ENCODE measurements at places on chromosomes 16 and 17.

- DNase-seq, result no peak
Observed at GRCh38 chr17:15240644-15241043, 24.5 kb downstream of the PMP22 start.

GRCh38 chr16:84176192-84177053, 10.4 kb downstream of the TAF1C start:
- no peak for DNase-seq

DNA sequence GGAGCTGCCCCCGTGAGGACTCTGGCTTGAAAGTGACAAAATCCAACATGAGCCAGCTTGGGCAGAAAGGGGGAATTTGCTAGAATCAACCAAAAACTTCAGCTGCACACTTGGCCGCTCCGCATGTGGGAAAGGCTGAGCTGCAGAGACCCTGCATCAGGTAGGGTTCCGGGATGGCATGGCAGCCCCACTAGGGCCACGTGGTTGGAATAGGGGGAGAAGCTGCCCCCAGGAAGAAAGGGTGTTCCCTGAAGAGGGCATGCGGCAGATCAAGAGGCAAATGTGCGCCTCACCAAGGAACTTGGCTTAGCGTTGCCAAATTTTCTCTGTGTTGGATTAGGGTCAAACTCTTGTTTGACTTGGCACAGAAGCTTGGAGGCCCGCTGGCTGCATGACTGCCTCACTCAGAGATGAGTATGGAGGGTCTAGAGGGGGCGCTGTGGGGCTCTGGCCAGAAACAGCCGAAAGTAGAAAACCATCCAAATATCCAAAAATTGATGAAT, 29.2 kb upstream of the WFIKKN2 start:
- no peak for DNase-seq

GRCh38 chr16:55479430-55480140, 587 bp downstream of the MMP2 start:
- DNase-seq, result no peak

- no peak for DNase-seq
Observed at GRCh38 chr16:2482249-2482648, 7.3 kb downstream of the TBC1D24 start.

DNA sequence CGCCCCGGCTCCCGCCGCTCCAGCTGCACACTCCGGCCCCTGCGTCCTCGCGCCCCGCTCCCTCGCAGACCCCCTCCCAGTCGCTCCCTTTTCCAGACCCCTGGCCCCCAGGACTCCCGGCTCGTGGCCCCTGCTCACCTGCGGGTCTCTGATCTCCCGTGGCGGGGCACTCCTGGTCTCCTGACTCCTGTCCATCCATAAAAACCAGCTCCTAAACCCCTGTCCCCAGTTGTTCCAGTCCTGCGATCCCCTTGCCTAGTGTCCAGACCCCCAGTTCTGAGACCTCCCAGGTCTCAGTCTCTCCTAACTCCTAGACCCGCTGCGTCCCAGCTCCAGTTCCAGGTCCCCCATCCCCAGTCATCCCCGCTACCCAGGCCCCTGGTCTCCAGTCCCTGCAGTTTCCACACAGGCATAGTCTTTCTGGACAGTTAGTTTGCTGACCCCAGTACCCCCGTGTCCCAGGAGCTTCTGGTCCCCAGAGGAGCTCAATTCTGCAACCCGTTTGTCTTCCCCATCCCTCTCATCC, 379 bp downstream of the SNX29 start:
- no peak for DNase-seq

- peak; percentile 71 for DNase-seq
Observed at GRCh38 chr17:77451245-77451893, 310.6 kb downstream of the SEC14L1 start.

DNA sequence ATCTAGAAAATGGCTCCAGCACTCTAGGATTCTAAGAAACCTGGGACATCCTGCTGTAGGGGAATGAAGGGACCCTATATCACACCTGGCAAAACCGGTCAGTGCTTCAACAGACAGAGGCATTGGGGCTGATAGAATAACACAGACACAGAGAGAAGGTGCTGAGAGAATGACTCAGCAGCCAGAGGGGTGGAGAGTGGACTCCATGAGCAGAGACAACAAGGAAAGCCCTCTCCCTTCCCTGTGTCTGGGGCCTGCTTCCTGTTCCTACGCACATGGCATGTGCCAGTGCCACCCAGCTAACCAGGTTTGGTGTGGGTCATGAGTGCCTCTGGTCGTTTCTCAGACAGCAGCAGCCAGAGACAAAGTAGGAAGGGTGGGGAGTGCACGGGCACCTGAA, 140.3 kb downstream of the CCT6B start:
- no peak for DNase-seq

DNA sequence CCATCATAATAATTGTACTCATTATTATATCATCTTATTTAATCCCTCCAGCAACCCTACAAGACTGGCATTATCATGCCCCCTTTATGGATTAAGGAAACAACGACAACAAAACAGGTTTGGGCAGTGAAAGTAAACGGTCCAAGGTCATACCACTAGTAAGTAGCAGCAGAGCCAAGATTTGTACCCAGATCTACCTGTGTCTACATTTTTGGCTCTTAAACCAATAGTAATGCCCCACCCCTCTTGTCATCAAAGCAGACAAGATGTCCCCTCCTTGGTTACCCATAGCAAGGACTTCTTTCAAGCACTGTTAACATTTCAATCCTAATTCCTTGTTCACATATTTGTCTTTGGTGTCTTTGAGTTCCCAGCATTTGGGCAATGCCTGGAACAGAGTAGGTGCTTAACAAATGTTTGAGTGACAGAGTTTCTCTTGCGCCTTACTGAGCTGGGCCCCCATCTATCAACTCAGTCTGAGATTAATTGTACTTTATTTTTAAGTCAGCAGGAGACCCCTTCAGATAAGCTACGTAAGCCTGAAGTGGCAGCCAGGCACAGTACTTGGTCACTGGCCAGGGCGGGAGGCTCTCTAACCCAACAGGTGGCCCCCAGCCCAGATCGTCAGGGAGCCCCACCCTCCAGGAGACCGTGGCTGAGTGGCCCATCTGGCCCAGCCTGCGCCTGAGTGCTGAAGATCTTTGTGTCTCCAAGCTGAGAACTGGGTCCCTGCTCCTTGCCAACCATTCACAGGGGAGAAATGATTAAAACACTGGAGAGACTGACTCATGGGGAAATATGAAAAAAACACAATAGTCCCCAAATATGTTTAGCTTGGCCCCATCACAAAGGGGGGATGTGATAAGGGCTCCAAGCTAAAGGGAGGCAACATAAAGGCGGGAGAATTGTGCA, 75.8 kb downstream of the AXIN2 start:
- no peak for DNase-seq

DNA sequence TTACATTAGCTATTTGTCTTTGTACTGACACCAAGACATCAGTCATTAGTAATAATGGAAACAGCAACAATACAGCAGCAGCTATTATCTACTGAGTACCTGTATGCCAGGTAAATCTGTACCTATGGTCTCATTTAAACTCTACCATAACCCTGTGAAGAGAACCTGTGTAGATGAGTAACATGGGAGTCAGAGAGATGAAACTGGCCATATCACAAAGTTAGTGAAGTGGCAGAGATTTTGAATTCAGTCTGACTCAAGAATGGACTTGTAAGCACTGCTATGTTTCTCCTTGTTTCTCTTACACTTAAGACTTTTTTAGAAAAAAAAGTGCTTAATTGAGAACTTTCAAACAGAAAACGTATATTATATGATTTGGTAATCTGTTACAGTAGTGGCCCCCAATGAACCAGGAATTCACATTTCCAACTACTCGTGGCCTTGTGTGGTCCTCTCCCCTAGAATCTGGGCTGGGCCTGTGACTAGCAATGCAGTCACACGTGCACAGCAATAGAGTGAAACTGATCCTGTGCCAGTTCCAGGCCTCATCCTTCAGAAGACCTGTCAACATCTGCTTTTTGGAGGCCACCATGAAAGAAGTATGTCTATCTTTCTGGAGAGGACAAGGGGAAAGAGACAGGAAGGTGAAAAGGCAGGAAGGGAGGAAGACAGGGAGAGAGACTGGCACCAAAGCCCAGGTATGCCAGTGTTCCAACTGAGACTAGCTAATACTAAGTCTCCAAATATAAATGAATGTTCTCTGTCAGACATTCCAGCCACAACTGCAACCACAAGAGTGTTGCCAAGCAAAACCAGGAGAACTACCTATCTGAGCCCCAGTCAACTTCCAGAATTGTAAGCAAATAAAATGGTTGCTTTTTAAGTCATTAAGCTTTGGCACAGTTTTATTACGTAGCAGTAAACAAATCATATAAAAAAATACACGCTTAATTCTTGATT, 12.0 kb downstream of the CRLF3 start:
- DNase-seq, result no peak

- no peak for DNase-seq
Observed at GRCh38 chr17:47686664-47687327, 7.2 kb upstream of the TBKBP1 start.

GRCh38 chr17:50448643-50449042, 20.0 kb downstream of the CHAD start:
- no peak for DNase-seq

DNA sequence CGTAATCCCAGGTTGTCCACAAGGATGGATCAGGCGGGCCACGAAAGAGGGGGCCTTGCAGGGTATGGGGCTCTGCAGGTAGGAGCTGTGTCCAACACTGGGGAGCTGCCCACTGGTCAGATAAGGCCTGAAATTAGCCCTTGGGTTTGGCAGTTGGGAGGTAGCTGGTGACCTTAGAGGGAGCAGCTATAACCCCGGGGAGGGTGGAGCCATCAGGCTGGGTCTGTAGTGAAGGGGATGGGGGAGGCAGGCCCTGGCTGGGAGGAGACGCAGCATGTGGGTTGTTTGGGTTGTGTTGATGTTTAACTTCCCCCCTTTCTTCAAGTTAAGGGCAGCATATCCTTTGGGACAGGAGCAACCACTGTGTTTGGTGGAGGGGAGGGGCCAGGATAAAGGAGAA, 5.9 kb downstream of the MLLT6 start:
- DNase-seq, result no peak

DNA sequence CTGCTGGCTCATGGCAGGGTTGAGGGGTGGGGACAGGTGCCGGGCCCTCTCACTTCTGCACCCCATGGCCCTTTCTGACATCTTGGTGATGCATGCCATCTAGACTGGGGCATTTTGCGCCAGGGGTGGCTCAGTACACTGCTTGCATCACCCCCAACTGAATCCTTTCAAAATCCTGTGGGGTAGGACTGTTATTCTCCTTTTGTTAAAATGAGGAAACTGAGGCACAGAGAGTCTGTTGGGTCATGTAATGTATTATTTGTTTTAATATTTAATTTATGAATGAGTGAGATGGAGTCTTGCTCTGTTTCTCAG, 9.9 kb downstream of the ADCY7 start:
- DNase-seq, result no peak

- DNase-seq, result no peak
Observed at GRCh38 chr16:81861503-81861902, 82.4 kb downstream of the PLCG2 start.

- no peak for DNase-seq
Observed at GRCh38 chr17:45282683-45283644, 21.1 kb upstream of the SPATA32 start.

DNA sequence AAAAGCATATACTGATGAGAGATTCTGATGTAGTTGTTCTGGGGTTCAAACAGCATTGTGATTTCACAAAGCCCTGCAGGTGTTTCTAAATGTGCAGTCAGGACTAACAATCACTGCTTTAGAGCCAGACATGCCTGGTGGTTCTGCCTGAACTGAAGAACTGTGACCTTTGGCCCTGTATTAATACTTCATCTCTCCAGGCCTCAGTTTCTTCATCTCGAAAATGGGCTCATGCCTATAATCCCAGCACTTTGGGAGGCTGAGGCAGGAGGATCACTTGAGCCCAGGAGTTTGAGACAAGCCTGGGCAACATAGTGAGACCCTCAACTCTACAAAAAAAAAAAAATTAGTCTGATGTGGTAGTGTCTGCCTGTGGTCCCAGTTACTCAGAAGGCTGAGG, 3.9 kb downstream of the DNAI2 start:
- DNase-seq, result no peak

DNA sequence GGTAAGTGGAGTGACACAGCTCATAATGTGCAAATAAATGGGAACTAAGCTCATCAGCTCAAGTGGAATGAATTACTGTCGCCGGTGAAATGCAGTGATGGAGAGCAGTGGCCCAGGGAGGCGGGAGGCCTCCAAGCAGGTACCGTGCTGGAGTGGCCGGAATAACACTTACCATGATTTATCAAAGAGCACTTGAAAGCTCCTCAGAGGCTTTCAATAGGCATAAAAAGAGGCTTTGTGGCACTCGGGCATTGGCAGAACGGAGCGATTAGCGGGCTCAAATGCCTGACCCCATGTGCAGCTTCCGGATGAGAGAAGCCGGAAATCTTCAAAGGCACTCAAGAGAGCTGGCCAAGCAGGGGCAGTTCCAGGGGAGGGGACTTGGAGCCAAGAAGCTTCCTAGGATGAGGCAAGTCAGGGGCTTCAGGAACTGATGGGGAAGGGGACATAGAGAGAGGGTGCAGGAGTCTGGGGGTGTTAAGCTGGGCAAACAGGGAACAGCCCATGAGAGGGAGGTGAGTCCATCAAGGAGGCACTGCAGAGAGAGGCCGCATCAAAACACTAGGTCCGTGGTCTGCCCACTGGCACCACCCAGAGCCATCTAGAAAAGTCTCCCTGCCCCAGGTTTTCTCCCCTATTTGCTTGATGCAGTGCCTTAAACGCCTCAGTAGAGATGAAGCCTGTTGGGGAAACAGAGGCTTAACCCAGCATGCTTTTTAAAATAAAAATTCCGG, 144.0 kb upstream of the IRX6 start:
- DNase-seq, result no peak

- DNase-seq, result no peak
Observed at GRCh38 chr16:3681206-3681605, 26.7 kb downstream of the DNASE1 start.

DNA sequence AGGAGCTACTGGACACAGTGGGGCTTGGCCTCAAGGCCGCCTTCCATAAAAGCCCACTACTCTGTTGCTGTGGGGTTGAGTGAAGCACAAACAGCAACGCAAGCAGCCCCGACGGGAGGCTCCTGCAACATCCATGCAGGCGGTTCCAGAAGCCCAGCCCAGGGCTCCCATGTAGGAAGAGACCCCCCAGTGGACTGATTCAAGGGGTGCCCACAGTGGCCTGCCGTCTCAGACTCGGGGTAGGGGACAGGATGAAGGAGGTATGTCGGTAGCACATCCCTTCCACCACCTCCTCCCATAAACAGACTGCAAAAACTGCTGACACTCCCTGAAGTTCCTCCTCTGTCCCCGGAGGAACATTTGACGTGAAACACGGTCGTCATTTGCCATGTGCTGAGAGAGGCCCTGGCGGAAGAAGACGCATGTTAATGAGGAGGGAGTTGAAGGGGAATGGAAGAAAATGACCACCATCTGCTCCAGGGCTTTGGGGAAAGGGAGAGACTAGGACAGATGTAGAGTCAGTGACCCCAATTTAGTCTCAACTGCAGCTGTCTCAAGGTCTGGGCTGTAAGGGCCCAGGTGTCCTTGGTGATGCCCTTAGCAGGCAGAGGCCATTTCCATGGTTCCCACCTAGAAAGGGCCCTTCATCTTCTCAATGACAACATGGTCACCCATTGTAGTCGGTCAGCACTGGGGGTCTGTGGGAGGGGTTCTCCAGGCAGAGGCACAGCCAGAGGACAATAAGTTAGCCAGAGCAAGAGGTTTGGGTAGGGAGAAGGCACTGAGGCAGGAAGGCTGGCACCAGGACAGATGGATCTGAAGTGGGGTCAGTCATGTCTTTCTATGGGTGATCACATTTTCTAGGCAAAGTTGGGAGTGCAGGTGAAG, 200.6 kb downstream of the CPPED1 start:
- no peak for DNase-seq
